Spinal cord (tissue), 10 donors: ENCODE measurements at places on chromosomes 12 and 14. TPM values are rescaled to one million over a fixed set of nuclear protein-coding genes. Genes with fewer than 3 reads are reported as not detected.
A peak's percentile ranks its signal among the peaks of the same experiment; 100 is the strongest.

The GLT8D2 gene
- 49.0 TPM for total RNA-seq

The MYO1H gene
- total RNA-seq: not detected

The PIK3C2G gene
- 0.40 TPM for total RNA-seq

The DACT1 gene
- total RNA-seq: 42.6 TPM

The SERPINA3 gene
- total RNA-seq: 3.0 TPM

DNA sequence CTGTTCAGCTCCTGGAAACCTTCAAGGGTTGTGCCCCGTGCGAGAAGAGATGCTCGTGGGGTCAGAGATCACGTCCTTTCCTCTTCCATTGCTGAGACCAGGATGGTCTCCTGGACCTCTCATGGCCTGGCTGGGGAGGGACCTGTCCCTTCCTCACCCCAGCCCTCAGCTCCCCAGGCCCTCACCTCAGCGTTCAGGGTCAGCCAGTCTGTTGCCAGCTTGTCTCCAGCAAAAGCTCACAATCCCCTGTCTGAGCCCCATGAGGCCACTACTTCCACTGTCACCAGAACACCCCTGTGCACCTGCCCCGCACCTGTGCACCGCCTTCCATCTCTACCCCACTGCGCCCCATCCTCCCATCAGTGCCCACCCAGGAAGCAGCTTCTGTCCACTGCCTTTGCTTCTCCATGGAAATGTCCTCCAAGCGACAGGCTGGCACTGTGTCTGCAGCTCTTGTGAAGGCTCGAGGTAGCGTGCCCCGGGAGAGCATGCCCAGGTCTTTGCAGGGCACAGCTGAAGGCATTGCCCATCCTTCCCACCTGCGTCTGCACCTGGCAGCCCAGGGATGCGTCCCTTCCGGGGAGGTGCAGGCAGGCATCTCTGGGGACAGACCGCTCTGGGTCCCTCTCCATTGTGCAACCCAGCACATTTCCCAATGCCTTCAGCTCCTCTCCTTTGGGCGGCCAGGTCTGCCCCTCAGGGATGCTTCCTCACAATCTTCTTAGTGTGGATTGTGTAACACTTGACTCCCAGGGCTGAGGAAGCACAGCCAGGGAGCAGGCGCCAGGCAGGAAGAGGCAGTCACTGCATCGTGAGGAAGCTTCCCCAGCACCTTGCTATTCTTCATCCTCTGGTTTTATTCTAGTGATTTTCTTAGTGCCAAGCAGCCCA, 179.6 kb downstream of the ADGRD1 start:
- DNase-seq: no peak

GRCh38 chr14:89144066-89144465, 273.0 kb downstream of the FOXN3 start:
- no peak for DNase-seq

GRCh38 chr12:110403976-110404682, 621 bp upstream of the ANAPC7 start:
- DNase-seq: peak; percentile 89

GRCh38 chr12:69501154-69501895, 31.1 kb downstream of the FRS2 start:
- DNase-seq: no peak

- DNase-seq: no peak
Measured at GRCh38 chr14:61346221-61346620, 24.8 kb downstream of the PRKCH start.

DNA sequence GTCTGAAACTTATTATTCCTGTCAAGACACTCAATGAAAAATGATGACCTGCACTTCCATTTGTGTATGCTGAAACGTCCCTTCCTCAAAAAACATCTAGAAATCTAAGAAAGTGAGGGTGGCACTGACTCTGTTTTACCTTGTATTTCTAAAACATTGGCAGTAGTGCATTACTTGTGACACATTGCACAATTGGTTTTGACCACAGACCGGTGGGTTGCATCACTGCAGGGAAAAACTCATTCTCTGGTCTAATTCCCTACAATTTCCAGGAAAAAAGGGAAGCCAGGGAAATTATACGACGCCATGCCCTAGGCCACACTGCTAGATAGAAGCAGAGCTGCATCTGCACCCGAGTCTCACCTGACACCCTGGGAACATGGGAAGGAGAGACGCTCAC, 156.7 kb downstream of the NTF3 start:
- no peak for DNase-seq

GRCh38 chr12:46049665-46050064, 59.3 kb upstream of the SCAF11 start:
- DNase-seq: no peak

GRCh38 chr14:79412822-79413221, 798.5 kb downstream of the DIO2 start:
- no peak for DNase-seq

DNA sequence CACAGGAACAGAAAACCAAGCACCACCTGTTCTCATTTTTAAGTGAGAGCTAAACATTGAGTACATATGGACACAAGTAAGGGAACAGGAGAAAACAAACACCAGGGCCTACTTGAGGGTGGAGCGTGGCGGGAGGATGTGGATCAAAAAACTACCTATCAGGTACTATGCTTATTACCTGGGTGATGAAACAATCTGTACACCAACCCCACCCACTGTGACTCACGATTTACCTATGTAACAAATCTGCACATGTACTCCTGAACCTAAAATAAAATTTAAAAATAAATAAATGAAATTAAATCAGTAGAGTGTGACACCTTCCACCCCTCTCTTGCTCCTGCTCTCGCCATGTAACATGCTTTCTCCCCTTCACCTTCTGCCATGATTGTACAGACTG, 615.5 kb downstream of the RPL10L start:
- no peak for DNase-seq

DNA sequence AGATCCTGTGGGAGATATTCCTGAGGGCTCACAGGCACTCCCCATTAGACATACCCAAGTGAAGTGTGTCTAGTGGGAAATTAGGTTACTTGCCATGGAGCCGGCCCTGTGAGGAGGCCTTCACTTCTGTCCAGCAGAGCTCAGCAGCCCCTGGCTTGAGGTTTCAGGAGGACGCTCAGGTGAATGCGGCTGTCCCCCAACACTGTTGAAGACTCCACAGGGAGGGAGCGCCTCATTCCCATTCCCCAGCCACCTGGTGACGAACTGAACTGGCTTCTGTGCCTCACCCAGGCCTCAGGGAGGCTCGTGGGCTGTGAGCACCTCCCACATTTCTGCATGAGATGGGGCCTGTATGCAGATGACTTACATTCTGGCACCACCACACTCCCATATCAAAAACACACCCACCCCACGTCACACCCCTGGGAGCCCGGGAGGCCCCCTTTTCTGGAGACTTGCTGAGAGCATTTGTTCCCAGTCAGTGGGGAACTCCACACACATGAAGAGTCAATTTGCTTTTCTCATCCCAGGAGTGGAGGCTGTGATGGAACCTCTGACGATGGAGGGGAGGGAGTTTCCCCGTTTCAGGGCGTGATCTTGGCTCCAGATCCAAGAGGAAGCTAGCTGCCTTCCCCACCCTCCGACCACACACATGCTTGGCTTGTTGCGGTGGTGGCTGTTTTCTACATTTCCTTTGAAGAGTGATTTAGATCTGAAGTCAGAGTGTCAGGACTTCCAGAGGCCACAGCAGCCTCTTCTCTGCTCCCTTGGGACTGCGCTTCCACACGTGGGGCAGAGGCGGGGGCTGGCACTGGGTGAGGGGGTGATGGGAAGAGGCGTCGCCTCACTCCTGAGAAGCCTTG, 120.7 kb downstream of the ADGRD1 start:
- no peak for DNase-seq

DNA sequence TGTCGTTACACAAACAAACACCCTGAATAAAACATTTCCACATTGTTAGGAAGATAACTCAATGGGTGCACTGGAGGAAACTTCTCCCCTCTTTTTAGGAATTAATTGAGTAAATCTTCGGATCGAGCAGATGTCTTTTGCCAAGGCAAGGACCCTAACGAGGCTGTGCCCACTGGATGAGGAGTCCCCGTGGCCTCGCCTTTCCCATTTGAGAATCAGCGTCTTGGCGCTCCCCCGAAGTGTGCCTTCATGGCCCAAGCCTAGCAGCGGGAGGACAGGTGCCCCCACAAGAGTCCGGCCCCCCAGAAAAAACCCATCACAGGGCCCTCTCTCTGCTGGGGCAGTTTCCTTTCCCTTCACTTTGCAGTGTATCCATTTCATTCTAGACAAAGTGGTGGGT, 246.6 kb downstream of the BCL11B start:
- no peak for DNase-seq

- no peak for DNase-seq
Measured at GRCh38 chr12:97024393-97024792, 117.3 kb downstream of the NEDD1 start.

GRCh38 chr12:89345830-89346740, 6.2 kb downstream of the DUSP6 start:
- DNase-seq: no peak

DNA sequence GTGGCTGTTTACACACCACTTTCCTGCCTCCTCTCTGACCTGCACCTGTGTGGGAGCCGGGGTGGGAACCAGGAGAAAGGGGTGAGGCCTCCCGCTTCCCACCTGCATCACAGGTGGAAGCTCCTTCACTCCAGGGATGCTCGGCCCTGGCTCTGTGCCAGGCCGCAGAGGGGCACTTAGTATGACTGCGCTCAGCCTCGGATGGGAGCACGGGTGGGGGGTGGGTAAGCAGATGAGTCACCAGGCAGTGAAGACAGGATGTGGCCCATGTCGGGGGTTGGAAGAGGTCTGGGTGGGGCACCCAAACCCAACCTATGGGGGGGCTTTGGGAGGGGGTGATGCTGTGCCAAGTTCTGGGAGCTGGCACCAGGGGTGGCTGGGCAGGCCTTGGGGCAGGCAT, 7.4 kb upstream of the CYP46A1 start:
- DNase-seq: no peak

DNA sequence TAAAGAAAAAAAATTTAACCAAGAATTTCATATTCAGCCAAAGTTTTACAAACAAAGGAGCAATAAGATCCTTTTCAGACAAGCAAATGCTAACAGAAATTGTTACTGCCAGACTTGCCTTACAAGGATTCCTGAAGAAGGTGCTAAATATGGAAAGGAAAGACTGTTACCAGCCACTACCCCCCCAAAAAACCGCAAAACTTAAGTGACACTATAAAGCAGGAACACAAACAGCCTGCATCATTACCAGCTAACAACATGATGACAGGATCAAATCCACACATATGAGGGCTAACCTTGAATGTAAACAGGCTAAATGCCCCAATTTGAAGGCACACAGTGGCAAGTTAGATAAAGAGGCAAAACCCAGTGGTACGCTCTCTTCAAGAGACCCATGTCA, 55.7 kb downstream of the APOBEC1 start:
- no peak for DNase-seq

DNA sequence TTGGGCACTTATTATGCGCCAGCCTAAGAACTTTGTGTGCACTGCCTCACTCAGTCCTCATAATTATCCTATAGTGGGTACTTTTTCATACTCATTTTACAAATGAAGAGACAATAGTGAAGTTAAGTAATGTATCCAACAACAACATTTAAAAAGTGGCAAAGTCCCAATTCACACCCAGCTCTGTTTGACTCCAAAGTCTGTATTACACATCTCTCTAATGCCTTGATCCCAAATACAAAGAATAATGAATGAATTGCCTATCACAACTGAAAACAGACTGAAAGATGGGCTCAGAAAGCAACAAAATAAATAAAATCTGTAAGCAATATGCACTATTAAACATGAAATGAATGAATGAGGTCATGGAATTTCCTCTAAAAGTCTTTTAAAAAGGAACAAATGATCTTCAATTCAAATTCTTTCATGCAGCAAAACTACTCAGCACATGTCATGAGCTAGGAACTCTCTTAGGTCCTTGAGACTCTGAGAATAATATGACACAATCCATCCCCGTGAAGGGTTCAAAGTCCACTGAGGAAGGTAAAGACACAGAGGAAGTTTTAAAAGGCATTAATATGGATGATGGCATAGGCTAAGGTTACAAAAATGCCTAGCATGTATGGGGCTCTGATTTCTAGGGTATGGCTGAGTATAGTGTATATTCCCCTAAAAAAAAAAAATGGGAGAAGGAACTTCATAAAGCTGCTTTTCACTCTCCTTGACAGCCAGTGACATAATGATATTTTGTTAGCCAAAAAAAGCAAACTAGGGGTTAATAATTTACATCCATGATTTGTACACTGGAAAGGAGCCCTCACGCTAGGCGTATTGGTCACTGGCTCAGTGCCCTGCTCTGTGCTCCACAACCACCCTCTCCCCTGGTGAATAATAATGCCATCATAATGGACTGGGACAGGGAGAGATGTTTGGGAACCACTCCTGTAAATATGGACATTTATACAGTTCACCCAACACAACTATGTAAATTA, 103.4 kb downstream of the SLC2A13 start:
- DNase-seq: no peak

DNA sequence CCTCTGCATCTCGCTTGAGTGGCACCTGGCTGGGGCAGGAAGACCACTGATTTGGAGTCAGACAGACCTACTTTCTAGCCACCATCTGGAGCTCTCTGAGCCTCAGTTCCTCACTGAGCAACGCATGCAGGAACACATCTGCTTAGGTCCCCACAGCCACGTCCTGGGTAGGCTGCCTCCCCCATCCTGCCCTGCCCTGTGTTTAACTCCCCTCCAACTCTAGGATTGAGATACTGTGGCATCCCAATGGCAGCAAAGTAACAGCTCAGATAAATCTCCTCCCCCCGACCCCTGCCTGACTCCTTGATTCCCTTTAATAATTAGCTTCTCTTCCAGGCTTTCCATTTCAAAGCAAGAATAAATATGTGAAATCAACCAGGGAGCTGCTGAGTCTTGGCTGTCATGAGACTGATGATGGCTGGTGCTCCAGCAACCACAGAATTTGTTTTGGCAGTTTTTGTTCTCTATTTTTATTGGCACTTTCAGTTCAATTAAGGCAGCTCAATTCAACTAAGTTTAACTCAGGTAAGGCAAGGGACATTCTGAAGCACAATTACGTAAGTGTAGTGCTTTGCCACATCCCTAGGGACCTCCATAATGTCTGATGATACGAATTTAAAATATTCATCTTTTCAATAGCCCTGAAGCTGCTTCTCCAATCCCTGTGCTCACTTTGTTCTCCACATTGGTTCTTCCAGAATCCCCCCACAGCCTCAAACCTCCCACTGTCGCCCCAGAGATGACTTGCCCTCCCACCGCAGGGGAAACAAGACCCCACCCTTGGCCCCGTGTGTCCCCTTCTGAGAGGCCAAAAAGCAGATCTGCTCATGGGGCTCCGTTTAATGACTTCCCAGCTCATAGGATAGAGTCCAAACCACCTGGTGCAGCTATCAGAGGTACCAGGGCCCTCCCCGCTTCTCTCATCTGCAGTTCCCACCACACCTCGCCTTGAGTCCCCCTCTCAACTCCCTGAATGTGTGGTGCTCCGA, 58.2 kb downstream of the ESR2 start:
- DNase-seq: no peak

- DNase-seq: peak; percentile 58
Measured at GRCh38 chr14:35985474-35986218, 159.5 kb downstream of the BRMS1L start.

GRCh38 chr12:122111089-122111641, 32.6 kb downstream of the MLXIP start:
- DNase-seq: peak; percentile 41
